ENCODE measurements at places on chromosomes 12 and 14.
A peak's percentile ranks its signal among the peaks of the same experiment; 100 is the strongest.

DNA sequence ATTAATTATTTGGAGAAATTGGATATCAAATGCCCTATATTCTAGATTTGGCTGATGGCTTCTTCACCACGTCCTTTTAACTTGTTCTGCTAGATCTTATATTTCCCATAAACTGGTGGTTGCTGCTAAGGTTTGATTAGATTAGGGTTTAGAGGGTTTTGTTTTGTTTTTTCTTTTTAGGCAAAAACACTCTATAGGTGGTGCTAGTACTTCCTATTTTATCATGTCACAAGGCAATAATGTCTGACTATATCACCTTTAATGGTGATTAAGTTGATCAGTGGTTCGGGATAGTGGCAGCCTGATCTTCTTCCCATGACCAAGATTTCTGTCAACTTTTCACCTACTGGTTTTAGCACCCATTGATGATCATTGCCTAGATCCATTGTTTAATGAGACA lies 455.1 kb downstream of the RAD51B start:
- DNase-seq: no peak

- DNase-seq: peak; percentile 39
Observed at GRCh38 chr12:72543777-72544467, 271.8 kb downstream of the TRHDE start.

DNA sequence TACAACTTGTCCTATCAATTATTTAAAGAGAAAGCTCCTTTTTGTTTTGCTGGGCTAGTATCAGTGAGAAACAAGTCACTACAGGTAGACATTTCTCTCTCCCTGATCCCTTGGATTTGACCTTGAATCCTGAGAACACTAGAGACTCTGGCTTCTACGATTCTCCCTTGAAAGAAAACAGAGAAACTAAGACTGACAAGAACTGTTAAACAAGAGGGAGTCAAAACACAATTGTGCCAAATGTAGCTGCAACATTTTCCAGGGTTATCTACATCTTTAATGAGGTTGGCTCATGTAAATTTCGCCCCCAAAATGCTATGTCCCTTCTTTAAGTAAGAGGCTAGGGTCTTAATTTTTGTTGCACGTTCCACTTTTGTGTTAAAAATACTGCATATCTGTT lies 62.4 kb downstream of the SLC38A1 start:
- no peak for DNase-seq

DNA sequence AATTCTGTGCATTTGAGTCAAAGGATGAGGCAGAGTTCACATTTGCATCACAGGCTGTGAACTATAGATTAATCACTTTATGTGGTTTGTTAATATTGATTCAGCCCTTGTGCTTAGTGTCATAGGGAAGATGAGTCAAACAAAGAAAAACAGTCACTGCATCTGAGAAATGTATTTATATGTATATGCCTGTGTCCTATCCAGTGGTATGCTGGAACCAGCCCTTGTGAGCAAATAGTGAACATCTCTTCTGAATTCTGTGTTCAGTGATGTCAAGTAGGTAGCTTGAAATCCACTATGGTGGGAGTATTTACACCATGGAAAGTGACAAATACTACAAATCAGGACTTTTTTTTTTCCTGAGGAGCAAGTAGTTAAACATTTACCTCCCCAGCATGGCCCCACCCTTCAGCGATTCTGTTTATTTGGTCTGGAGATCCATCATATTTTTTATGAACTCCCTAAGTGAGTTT lies 128.5 kb downstream of the HMGA2 start:
- peak; percentile 62 for DNase-seq

DNA sequence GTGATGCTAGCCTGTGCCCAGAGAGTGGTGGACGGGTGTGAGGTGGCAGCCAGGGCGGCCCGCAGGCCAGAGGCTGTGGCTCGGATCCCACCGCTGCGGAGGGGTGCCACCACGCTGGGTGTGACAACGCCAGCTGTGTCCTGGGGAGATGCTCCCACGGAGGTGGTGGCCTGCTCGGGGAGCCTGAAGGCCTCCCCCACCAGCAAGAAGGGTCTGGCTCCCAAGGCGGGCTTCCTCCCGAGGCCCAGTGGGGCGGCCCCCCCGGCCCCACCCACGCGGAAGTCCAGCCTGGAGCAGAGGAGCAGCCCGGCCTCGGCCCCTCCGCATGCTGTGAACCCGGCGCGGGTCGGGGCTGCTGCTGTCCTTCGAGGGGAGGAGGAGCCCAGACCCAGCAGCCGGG lies 38.2 kb downstream of the KIF26A start:
- DNase-seq: no peak

- no peak for DNase-seq
Observed at GRCh38 chr12:100166232-100166631, 23.6 kb upstream of the BLTP3B start.

DNA sequence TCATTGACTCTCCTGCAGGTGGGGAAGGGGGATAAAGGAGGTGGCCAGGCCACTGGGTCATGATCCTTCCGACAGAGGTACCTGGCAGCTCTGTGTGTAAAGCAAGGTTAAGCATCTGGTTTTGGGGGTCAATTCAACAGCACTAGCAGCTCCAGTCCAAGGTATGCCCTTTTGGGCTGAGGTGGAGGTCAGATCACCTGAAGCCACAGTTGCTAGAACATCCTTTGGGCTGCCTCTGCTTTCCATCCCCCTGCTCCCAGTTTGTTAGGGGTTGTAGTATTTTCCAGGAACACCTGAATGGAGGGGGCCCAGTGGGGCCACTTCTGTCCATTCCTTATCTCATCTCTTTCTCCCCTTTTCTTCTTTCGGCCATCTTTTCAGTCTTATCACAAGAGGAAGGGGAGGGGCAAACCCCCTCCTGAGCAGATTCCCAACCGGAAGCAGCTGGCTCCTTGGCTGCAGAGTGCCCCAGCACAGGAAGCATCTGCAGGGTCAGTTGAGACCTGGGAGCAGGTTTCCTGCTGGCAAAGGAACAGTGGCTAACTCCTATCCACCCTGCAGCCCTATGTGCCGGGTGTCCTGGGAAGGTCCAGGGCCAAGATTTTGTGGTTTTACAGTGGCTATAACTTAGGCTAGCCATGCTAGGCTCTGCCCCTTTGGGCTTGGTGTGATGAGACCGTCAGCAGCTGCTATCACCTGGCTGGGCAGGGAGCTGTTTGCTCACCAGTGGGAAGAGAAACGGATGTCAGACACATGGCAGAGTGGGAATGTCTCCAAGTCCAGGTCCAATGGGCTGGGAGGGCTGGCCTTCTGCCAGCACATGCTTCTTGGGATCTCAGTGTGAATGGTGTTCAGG lies 40.2 kb downstream of the SH2B3 start:
- peak; percentile 55 for DNase-seq

- no peak for DNase-seq
Observed at GRCh38 chr14:55053500-55053899, 2.1 kb downstream of the MAPK1IP1L start.

GRCh38 chr14:74596741-74597450 lies 15.1 kb downstream of the LTBP2 start:
- peak; percentile 79 for DNase-seq

GRCh38 chr14:94001016-94001415 lies 3.9 kb downstream of the CCDC197 start:
- no peak for DNase-seq

GRCh38 chr14:48027115-48027514 lies 351.7 kb upstream of the MDGA2 start:
- DNase-seq: no peak

- DNase-seq: no peak
Observed at GRCh38 chr12:40903040-40903439, 210.8 kb downstream of the CNTN1 start.

DNA sequence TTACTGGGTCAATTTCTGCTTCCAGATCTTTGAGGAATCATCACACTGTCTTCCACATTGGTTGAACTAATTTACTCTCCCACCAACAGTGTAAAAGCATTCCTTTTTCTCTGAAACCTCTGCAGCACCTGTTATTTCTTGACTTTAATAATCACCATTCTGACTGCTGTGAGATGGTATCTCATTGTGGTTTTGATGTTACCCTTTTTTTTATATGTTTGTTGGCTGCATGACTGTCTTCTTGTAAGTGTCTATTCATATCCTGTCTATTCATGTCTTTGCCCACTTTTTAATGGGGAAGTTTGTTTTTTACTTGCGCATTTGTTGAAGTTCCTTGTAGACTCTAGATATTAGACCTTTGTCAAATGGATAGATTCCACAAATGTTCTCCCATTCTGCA lies 324.9 kb downstream of the NAV3 start:
- DNase-seq: no peak

- peak; percentile 51 for DNase-seq
Observed at GRCh38 chr12:78392918-78393317, 471.7 kb upstream of the SYT1 start.

DNA sequence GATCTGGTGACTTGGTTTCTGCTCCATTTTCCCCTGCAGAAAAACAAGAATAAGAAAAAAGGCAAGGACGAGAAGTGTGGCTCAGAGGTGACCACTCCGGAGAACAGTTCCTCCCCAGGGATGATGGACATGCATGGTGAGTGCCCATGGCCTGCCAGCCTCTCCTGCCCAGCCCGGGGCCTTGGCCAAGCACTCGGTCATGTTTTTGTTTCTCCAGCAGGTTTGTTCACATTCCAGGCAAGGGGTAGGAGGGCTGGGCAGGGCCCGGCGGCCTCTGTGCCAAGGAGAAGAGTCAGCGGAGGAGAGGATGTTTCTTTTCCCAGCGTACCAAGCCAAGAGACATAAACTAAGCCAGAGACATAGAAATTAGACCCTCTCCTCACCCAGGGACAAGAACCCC lies 13.6 kb downstream of the BCL7A start:
- no peak for DNase-seq
